ENCODE measurements at places on chromosomes 5 and 9.

- no peak for DNase-seq
Observed at GRCh38 chr5:50888751-50889150, 222.3 kb downstream of the PARP8 start.

DNA sequence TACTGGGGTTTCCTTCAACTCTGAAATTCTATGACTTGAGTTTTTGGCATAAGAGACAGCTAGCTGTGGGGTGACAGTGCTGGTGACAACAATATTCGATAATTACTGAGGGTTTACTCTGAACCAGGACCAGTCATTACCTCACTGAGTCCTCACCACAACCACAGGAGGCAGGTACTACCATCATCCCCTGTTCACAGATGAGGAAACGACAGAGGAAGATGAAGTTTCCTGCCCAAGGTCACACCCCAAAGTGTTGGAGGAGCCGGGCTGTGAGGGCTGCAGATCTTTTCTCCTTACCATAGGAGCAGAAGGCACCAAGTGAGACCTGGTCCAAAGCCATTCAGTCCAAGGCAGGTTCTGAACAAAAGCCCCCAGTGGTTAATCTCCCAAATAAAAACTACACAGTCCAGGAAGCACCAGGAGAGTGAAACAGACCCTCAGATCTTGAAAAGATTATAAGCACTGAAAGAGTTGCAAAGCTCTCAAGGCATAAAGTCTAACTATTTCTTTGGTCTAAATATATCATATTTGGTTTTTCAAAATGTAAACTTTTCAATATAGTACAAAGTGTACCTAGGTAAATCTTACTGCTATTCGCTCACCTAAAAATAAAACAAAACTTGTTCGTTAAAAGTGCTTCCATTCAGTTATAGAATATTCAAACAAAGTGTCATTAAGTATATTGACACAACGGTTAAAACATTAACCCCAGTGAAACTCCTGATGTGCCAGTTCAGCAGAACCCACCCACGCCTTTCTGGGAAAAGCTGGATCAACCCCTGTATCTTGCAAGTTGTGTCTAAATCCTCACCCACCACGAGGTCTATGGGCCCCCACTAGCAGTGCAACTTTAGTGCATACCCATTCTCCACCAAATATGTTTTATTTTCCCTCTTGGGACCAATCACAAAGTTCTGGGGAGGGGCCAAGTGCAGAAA, 82.6 kb upstream of the EQTN start:
- no peak for DNase-seq

GRCh38 chr5:141623186-141623585, 4.4 kb upstream of the DIAPH1 start:
- DNase-seq: no peak

- DNase-seq: peak; percentile 84
Observed at GRCh38 chr5:151738125-151738848, 20.1 kb downstream of the ATOX1 start.

- no peak for DNase-seq
Observed at GRCh38 chr5:74667396-74667795, 17.6 kb upstream of the HEXB start.

DNA sequence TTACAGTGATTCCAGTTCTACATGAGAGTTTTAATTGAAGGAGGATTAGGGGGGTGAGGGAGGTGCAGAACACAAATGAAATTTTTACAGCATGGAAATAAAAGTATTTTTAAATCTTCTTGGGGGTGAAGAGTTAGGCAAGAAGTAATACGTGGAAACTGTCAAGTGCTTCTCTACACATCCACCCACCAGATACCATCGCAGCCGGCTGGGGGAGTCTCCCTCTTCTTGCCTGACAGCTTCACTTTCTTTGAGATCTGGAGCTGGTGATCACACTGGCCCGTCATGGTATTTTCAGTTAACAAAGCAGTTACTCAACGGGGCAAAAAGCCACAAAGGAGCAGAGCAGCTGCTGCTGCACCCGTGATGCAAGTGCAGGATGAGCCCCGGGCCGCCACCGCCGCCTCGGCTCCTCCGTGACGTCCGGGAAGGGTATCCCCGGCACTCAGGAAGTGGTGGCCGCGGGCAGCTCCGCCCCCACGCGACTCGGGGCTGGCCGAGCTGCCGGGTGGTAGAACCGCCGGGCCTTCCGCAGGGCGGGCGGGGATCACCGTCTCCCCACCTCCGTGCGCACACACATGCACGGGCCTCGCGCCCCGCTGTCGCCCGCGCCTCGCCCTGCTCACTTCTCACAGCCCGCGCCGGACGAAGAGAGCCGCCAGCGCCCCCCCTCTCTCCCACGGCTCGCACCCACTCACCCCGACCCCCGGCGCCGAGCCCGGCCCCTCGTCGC, 2.4 kb upstream of the NR4A3 start:
- DNase-seq: peak; percentile 75

Data from A172 (cell line).